ENCODE measurements at places on chromosomes 5 and 9. TPM values are rescaled to one million over a fixed set of nuclear protein-coding genes. Genes with fewer than 3 reads are reported as not detected.

DNA sequence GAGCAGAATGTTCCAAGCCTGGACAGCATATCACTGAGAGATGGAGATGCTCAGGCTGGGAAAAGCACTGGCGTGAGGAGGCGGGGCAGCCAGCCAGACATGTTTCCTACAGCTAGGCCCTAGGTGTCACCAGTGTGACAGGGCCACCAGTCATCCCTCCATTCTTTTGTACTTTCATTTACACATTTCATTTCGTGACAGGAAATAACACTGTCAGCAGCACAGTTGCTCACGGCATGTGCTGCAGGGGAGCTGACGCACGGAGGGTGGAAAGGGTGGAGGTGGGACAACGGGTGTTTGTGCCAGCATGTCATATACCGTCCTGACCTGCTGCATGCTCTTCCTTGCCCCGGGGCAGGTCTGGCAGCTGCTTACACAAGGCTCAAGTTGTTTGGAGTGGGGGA is 14.8 kb upstream of the CEMIP2 start:
- peak; percentile 86 for DNase-seq

DNA sequence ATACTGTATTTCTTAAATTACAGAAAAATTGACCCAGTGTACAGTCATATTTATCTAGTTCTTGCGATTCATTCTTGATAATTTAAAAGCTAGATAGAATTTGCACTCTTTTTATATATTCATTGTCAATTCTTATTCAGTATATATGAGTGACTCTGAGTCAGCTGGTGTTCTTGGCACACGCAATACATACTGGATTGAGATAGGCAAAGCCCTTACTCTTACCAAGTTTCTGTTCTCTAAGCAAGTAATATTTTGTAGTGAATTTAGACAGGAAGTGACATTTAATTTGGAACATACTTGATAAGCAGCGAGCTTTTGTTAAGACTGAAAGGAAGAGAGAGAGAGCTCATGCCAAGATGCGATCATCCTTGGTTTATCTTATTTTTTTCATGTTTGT is 57.7 kb downstream of the GPBP1 start:
- DNase-seq = no peak

- peak; percentile 19 for DNase-seq
Observed at GRCh38 chr5:155729684-155730059, 597.3 kb upstream of the SGCD start.

- DNase-seq = no peak
Observed at GRCh38 chr5:82374637-82375036, 96.5 kb upstream of the RPS23 start.

The ANGPTL2 gene
- 0.37 TPM for total RNA-seq

GRCh38 chr5:167880420-167880819 is 411.0 kb upstream of the WWC1 start:
- DNase-seq = no peak

DNA sequence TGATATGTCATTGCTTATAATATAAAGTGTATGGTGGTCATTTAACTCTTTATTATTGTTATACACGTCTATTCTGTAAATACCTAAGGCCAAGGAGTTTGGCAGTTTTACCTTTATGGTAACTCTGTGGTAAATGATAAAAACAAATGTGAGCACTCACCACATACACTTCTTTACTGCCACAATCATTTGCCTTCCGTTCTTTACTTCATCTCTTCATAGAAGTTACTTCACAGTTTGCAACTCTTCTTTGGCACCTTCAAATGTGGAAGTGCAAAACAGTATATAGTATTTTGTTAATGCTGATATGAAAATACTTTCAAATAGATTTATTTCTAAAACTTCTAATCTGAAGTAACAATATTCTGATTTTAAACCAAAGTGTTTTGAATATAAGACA is 4.4 kb upstream of the MEF2C start:
- no peak for DNase-seq

GRCh38 chr5:132505641-132506040 is 15.1 kb upstream of the IRF1 start:
- no peak for DNase-seq

The DNM1 gene
- 1.4 TPM for total RNA-seq

DNA sequence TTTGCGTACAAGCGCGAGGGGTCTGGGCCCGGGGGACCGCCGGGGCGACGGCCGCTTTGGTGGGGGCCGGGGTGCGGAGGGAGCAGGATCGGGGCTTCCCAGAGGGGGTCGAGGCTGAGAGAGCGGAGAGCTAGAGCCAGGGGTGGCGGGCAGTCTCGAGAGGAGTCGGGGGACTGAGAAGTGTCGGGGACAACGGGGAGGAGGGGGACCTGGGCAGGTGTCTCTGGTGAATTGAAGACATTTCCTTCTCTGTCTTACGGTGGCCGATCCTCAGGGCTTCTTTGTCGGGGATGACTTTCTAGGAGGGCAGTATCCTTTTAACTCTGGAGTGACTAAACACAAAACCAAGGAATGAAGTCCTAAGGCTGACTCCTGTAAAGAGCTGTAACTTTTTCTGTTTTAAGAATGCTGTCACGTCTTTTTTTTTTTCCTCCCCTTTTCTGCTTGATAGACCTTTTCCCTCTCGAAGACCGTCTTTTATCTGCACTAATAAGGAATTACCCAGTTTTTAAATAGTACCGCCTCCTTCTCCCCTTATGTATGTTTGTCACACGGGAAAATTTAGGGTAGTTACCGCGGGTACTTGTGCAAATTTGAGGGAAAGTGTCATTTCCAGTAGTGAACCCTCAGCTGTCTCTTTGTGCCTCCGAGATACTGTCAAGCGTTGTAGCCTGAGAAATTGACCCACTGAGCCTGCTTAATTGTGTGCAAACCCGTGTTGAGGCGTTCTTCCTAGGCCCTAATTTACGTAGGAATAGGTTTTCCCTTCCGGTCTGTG is 822 bp downstream of the DENND4C start:
- DNase-seq = peak; percentile 35

The KIF4B gene
- total RNA-seq = 0.03 TPM

DNA sequence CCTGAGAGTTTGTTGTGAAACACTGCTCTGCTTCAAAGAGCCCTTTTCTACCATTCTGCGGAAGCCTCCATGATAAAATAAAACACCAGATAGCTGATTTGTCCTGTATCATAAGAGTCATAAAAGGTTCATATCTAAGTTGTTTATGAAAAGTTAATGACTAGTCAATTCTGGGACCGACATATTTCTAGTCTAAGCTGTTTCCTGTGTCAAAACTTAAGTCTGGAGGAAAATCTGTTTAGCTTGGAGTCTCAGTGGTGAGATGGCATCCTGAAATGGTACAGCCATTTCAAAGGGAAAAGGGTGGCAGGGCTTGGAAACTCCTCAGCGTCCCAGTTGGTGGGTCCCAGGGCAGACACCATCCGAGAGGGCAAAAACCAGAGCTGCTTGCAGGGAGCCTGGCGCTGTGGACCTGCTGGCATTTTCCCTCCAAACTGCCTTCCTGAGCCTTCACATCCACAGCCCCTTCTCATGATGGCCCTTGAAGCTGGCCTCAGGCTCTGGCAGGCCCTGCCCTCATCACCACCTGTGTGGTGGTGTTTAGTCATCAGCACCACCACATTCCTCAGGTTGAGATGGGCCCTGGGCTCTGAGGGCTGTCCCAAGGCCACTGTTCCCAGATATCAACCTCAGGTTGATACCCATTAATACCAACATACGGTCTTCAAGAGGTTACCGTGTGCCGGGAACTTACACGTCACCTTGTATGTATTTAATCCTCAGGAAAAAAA is 184.0 kb downstream of the HSPA4 start:
- DNase-seq = no peak

The SLC30A5 gene
- 44.0 TPM for total RNA-seq

The AQP7 gene
- not detected for total RNA-seq

GRCh38 chr5:172059661-172060100 is 53.2 kb upstream of the FBXW11 start:
- no peak for DNase-seq

- DNase-seq = no peak
Observed at GRCh38 chr9:880725-881124, 39.2 kb downstream of the DMRT1 start.

The NKD2 gene
- 0.11 TPM for total RNA-seq

The GMCL2 gene
- total RNA-seq = not detected

DNA sequence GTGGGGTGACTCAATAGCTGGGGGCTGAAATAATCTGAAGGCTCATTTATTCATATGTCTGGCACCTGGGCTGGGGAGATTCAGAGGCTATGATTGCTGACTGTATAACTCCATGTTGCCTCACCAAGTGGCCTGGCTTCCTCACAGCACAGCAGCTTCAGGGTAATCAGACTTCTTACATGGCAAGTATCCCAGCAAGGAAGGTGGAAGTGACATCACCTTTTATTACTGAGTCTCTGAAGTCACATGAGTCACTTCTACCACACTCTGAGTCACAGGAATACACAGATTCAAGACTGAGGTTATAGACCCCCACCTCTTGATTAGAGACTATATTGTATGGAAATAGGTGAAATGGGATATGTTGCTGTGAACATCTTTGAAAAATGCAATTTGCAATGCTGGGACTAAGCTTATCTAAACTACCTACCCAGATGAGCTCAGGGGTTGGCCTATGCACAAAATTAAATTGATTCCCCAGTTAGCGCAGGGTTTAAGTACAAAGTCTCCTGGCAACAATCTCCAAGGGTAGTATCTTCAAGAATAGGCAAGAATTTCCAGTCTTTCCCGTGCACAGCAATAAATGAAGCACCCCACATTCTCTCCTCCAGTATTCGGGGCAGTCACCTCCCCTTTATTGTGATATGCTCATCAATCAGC is 553.1 kb downstream of the LRRC70 start:
- peak; percentile 94 for DNase-seq

GRCh38 chr9:30060976-30061375 is 2323.5 kb upstream of the ACO1 start:
- no peak for DNase-seq

GRCh38 chr9:124784509-124784908 is 7.6 kb downstream of the OLFML2A start:
- DNase-seq = peak; percentile 61

The MEIKIN gene
- total RNA-seq = not detected

The CXXC5 gene
- total RNA-seq = 1.0 TPM

DNA sequence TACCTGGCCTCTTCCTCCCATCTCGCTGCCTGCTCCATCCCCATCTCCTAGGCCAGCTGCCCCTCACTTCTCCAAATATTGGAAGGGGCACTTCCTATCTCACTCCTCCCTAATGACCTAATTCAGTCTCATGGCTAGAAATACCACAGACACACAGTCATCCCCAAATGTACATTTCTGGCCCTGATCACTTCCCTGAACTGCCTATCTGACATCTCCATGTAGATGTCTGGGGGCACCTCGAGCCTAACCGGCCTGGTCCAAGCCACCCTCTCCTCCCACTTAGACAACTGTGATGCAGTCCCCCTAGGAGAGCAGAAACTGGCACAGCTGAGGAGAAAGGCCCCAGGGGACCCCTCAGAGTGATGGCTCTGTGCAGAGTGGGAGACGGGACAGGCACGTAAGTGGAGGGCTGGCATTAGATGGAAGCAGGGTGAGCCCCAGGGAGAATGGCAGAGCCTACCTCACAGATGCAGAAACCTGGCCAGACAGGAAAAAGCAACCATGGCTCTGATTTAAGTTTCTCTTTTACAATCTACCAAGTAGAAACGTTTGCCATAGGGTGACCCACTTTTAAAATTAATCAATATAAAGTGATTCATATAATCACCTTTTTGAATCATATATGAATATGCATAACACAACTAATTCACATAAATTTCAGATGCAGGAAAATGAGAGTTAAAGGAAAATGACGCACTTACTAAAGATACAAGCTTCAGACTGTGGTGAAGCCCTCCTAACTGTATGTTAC is 22.1 kb downstream of the CAMSAP1 start:
- peak; percentile 50 for DNase-seq

DNA sequence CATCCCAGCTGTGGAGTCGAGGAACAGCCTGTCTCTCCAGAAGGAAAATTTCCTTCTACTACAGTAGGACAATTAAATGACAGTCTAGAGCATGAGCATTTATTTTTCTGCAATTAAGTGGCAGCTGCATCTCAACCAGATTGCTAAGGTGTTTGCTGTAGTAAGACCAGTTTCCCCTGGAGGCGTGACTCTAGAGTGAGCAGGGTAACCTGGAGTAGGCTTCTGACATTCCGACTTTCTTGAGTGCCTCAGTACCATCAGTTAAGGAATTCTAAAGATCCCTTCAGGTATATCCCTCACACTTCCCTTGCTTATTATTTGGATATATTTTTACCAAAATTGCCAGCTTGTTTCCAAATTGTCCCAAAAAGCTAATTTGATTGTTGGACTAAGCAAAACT is 59.2 kb upstream of the IRX2 start:
- DNase-seq = no peak

DNA sequence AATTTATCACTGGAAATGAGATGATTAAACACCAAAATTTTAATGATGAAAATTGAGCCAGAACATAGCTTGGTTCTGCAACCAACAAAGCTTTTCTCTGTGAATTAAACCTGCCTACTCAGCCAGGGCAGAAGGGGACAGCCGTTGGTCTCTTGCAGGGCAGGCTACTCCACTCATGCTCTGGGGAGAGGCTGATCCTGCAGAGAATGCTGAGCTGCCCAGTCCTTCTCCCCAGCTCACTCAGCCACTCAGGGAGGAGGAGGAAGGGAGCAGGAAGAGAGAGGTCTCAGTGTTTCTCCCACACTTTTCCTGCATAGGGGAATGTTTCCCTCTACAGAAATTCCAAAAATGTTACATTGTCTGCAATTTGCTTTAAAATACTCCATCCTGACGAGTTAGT is 40.4 kb upstream of the HMHB1 start:
- DNase-seq = no peak

- DNase-seq = no peak
Observed at GRCh38 chr5:93249651-93250289, 331.2 kb downstream of the NR2F1-AS1 start.

GRCh38 chr9:99387431-99387830 is 165.3 kb downstream of the SEC61B start:
- DNase-seq = no peak

GRCh38 chr9:98368366-98369065 is 113.1 kb upstream of the TBC1D2 start:
- DNase-seq = no peak

The PCDHB2 gene
- 0.10 TPM for total RNA-seq

- no peak for DNase-seq
Observed at GRCh38 chr5:143680672-143681259, 131.2 kb upstream of the HMHB1 start.

The ENHO gene
- total RNA-seq = not detected

The LCN15 gene
- total RNA-seq = not detected

The GDNF gene
- 1.1 TPM for total RNA-seq

DNA sequence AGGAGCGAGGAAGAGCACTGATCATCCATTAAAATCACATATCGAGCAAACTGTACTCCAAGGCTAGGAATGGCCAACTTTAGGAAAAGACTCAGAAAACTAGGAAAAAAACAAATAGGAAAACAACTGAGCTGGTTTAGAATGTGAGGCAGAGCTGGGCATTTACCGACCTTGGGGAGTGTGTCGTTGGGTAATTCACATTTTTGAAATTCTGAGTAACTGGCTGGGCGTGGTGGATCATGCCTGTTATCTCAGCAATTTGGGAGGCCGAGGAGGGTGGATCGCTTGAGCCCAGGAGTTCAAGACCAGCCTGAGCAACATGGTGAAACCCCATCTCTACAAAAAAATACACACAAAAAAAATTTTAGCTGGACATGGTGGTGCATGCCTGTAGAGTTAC is 70.1 kb downstream of the ZFAND5 start:
- peak; percentile 35 for DNase-seq
